H4 (cell line): ENCODE measurements at places on chromosomes 16 and 17.

DNA sequence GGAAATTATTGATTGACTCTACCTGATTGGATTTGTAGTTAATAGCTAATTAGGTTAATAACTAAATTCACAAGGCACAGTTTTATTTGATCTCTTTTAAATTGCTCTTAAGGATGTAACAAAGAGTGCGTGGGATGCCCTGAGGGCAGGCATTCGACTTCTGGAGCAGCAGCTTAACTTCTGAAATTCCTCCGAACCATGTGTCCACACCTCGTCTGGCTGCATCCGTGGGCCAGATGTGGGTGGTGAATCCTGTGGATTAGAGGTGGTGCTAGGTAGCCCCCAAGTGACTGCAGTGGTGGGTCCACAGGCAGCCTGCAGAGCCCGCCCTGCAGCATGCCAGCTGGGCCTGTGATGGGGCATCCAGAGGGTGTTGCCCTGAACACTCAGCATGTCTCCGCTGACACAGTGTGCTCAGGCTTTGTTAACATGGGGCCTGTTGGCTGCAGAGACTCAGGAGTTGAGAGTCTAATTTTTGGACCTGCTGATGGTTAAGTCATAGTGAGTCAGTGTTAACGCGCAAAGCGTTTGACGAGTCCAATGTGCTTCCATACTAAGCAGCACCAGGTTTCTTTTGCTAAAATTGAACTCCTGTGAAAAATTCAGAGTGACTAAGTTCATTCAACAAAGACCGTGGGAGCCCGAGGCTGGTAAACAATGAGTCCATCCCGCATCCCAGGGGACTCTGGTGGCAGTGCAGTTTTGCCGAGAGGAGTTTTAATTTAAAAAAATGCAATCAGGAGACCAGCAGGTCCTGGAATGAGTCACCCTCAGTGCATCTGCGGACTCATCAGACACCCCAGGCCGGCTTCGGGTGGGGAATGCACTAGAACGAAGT is 3.8 kb upstream of the NPB start:
- DNase-seq, result peak; percentile 76

DNA sequence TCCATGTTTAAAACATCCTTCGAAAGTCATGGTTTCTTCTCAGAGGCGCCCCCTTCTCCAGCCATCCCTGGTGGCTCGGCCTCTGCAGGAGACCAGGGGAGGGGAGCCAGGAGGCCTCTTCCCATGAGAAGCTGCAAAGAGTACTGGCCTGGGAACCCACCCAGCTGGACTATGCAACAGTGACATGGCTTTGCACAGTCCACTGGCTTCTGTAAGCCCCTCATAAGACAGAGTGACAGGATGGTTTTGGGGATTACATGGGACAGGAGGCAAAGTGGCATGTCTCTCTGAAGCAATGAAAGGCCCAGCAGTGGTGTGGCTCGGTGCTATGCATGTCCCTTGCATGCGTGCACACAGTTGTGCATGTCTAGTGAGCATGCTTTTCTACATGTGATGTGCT is 99.5 kb downstream of the C16orf78 start:
- no peak for DNase-seq

GRCh38 chr16:19008245-19009169 is 24.8 kb downstream of the TMC7 start:
- DNase-seq, result peak; percentile 49

DNA sequence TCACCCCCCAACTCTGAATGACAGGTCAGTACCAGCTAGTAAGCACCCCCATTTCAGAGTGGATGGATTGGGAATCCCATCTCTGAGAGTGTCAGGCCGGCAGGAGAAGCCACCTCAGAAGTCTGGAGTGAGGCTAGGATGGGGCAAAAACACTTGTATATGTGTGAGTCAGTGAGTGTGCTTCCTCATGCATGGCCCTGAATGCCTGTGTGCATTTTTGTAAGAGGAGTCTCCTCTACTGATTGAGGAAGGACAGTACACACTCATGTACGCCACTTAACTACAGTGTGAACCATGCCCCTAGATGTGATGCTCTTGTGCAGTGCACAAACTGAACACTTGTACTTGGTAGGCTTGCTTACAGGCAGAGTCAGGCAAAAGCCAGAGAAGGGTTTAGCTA is 22.3 kb upstream of the NAGS start:
- no peak for DNase-seq

GRCh38 chr16:19936441-19936840 is 51.8 kb upstream of the GPRC5B start:
- DNase-seq, result peak; percentile 13

- peak; percentile 51 for DNase-seq
Observed at GRCh38 chr17:65660947-65661346, 99.5 kb upstream of the AXIN2 start.

- no peak for DNase-seq
Observed at GRCh38 chr17:30112794-30113193, 3.8 kb upstream of the NSRP1 start.

GRCh38 chr17:38602453-38602852 is 3.3 kb downstream of the SRCIN1 start:
- no peak for DNase-seq

DNA sequence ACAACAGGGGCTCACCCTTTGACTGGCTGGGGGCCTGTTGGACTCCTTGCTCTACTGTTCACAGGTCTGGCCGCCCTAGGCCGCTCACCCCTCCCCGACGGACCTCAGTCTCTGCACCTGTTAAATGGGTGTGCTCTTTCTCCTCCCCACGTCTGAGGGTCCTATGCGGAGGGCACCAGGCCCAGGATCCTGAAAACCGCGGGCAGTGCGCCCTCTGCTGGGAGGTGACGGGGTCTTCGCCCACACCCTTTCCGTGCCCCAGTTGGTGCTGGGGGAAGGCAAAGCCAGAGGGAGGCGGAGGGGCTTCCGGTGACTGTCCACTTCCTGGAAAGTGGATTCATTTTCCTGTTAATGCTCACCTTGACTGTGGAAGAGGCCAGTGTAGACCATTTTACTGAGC is 1010.9 kb downstream of the KCNJ18 start:
- DNase-seq, result no peak

DNA sequence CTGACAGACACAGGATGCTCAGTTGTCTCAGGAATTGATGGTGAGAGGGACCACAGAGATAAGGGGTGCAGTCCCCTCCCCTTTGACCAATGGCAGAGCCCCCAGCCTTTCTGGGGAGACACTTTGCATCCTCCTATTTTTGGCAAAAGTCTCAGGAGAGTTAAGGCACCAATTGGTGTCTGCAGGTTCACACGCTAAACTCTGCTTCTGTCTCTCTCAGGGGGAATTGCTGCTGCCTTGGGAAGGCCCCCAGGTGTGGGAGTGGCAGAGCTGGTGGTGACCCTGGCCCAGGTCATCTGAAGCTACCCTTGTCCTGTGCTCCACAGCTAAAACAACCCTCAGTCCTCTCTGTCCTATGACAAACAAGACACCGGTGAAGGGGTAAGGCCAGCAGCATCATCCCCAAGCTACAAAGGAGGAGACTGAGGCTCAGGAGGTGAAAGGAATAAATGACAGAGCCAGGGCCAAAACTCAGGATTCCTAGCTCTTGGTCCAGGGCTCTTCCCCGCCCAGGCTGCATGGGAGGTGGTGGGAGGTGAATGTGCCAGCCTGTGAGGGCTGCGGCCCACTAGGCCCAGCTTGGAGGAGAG is 20.3 kb downstream of the OSBPL7 start:
- DNase-seq, result no peak

DNA sequence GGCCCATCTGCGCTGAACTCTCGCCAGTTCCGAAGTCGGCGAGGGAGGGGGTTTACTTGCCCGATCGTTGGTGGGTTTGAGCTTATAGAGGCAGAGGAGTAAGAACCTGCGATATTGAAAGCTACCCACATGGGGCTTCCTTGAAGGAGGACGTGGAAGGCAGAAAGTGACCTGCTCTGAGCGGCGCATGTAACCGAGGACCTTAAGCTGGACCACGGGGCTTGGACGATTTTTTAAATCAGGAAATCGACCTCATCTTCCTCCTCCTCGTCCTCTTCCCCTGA is 2.0 kb downstream of the PRAC2 start:
- no peak for DNase-seq

DNA sequence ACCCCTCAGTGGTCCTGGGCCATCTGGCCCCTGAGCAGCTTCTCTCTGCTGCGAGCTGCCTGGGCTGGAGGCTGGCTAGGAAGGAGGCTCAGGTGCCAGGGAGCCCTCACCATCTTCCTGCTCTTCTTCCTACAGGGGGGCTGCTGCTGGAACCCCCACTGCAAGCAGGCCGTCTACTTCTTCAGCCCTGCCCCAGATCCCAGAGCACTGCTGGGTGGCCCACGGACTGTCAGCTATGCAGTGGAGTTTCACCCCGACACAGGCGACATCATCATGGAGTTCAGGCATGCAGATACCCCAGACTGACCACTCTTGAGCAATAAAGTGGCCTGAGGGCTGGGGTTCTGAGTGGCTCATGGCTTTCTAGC is 46.1 kb downstream of the PRMT7 start:
- no peak for DNase-seq

DNA sequence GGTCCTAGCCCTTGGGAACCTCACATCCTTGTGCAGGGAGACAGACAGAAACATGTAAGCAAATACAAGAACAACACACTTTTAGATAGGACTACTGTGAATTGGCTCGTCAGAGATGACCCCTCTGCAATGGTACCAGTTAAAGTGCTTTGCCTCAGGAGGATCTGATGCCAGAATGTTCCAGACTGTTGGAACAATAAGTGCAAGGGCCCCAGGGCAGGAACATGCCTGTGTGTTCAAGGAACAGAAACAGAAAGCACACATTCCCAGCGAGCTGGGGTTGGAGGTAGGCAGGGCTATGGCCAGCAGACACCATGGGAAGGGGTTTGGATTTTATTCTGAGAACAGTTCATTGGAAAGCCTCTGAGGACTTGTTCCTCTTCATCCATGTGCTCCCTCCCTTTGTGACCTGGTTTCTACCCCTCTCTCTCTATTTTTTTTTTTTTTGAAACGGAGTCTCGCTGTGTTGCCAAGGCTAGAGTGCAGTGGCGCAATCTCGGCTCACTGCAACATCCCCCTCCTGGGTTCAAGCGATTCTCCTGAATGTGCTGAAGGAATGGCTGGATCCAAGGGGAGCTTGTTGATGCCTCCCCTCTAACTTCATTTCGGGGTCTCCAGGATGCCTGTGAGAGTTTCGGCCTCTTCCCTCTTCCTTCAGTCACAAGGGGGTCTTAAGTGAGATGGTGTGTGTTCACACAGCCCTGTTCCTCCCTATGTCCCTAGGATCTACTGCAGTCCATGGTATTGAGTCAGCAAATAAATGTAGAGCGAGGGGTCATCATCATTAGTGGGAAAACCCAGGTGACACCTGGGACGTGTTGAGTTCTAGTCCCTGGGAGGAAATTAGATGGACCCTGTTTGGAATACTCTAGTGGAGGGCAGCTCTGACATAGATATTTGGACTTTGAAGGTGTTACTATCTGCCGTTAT is 6.4 kb downstream of the STAT5A start:
- DNase-seq, result no peak

DNA sequence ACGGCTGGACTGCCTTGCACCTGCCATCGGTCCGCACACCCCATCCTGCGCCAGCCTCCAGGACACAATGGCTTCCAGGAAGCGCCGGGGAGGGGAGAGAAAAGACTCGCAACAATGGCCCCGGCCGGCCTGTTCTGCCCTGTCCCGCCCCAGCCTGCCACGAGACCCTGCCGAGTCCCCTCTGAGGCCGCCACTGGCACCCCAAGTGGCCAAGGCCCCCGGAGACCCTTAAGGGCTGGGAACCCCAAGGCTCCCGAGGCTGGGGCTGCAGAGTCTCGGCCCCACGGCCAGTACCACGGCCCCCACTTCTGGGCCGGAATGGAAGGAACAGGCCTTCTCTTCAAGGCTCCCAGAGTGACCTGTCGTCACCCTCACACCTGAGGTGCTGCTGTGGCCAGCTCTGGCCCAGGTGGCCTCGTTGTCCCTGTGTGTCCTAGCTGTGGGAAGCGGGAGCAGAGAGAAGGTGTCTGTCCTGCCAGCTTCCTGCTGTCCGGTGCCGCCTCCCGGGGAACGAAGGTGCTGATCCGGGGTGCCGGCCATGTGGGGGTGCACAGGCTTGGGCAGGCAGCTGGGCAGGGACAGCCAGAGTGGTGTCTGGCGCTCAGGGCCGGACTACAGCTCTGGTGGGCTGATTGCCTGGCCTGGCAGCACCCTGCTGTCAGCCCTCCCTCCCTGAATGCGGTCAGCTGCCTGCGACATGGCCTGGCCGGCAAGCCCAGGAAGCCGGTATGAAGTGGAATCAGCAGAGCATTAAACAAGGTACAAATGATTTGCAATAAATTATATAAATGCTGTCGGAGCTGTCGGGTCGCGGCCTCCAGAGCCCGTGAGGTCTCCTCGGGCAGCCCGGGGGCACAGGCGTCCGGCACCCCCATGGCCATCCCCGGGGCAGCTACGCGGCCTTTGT is 8.2 kb upstream of the CACNA1H start:
- DNase-seq, result no peak

DNA sequence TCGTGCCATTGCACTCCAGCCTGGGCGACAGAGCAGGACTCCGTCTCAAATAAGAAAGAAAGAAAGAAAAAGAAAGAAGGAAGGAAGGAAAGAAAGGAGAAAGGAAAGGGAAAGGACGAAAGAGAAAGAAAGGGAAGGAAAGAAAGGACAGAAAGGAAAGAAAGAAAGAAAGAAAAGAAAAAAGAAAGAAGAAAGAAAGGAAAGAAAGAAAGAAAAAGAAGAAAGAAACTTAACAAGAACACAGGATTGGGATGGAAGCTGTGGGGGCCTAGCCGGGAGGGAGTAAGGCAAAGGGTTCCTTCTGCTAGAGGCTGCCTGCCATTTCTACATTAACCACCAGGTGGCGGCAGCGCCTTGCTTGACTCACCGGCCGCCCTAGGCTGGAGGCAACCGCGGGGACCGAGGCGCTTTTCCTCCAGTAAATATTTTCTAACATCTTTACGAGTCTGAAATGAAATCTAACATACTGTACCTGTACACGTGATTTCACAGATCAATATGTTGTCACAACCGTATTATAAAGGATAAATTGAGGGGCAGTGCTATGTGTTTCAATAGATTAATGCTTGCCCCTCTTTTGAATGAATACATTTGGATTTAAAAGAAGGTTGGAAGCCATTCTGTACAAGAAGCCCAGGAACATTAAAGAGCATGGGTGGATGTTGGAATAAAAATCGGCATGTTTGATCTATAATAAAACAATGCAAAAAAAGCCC is 6.1 kb downstream of the GJD3 start:
- DNase-seq, result peak; percentile 69

- DNase-seq, result no peak
Observed at GRCh38 chr17:70886648-70887047, 717.3 kb downstream of the KCNJ2 start.

- DNase-seq, result peak; percentile 6
Observed at GRCh38 chr17:37608351-37609169, 658 bp downstream of the SYNRG start.
